ENCODE measurements at places on chromosomes 3 and 15. TPM values are rescaled to one million over a fixed set of nuclear protein-coding genes. Genes with fewer than 3 reads are reported as not detected.

DNA sequence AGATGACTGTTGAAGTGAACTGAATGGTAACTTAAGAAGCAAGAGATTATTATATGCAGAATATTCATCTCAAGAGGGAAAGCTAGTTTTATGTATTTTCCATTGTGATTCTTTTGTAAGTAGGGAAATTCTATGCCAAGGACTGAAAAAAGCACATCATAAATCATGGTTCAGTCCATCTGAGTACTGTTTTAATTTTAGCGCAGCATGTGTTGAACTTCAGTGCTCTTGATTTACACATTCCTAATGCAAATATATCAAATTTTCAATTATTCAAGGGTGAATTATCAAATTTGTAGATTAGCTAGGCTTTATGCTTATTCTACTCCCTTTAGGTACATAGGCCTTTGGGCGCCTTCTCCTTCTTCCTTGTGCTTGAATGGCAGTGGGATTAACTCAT, 50.3 kb upstream of the TCF12 start:
- DNase-seq, result no peak

DNA sequence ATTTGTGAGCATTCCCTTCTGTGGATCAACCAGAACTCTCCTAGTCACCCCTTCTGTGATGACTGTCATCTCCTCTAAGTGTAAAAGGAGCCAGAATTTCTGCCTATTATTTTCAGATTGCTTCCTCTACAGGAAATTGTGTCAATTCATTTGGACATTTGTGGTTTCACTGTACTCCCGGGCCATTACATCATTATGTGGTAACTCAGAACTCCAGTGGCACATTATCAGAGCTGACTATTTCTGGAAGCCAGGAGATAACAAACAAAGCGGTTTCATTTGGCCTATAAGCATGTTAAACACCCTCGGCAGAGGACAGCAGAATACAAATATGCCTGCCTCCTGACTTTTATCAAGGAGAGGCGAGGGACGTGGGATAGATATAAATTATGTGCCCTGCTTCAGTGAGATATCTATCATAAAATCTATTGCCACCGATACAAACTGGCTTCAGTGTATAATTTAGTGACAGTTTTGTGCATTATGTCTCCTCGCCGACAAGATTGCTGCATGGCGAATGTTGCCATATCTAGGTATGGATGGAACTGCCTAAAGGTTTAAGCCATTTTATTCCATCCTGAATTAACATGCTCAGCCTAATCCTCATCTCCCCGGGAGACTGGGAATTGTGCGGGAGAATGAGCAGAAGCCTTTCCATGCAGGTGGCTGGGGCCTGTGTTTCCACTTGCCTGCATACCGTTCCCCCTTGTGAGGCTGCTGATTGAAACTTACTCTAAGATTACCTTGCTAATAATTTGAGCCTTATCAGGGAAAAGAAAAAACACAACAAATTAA, 193.4 kb upstream of the SEMA6D start:
- no peak for DNase-seq

DNA sequence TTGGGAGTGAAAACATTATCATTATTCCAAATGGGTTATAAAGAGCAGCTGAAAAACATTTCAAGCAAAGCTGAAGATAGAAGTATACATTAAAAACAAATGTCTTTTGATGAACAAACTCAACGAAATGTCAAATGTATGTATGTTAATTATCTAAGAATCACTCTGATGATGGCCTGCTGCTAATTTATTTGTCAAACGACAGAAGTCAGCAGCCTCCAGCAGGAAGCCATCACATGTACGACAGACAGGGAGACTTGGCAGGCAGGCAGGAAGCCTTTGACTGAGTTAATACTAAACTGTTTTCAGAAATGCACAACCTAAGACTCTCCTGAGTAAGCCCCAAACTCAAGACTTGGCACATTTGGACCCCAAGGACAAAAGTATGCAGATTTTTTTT, 491.1 kb downstream of the ZNF385D start:
- no peak for DNase-seq

DNA sequence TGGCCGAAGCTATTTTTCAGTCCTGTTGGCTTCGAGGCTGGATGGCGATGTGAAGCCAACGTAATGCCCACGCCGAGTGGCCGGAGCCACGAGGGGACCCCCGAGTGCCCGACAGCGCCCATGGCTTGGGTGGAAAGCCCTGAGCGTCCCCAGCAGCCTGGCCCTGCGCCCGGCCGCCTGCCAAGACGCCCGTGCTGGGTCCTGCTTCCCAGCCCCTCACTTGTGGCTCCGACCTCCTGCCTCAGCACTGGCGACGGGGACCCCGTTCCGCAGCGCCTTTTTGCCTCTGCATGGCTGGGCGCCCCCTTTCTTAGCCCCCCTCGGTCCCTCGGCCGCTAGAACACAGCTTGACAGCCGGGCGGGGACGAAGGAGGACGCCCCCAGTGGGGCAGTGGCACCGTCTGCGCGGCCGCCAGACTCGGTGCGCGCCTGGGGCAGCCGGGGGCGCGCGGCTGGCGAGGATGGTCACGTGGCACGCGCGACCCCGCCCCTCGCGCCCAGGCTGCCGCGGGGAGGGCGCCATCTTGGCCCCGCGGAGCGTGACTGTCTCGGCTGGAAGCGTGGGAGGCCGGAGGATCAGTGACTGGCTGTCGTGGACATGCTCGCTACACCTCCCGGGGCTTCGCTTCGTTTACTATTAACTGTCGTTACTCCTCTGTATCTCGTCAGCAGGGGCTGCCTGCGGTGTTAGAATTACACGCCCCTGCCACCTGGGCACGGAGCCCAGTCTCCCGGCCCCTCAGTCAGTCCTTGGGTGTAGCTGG, 626 bp upstream of the GPR176 start:
- DNase-seq, result peak; percentile 87

GRCh38 chr15:55334371-55334770, 15.3 kb downstream of the PIGB start:
- DNase-seq, result no peak

- DNase-seq, result no peak
These were observed 68.9 kb downstream of the GHSR start for GRCh38 chr3:172379372-172379771.

GRCh38 chr3:172189987-172190603, 150.7 kb downstream of the FNDC3B start:
- no peak for DNase-seq

GRCh38 chr15:66760097-66760967, 58.3 kb downstream of the SMAD6 start:
- no peak for DNase-seq

DNA sequence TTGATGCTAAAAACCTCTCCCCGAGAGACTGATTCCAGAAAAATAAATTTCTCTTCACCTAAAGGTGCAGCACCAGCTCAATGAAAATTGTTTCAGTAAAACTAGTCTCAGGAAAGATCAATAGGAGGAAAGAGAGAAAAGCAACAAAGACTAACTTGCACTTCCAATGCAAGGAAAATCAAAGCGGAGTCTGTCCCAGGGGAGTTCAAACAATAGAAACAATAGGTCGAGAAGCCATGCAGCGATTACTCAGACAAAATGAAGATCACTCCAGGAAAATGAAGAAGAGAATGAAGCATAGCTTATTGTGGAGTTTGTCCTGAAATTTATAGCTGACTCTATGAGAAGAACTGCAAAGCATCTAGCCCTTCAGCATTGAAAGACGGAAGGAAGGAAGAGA, 105.1 kb upstream of the FRMD4B start:
- no peak for DNase-seq

DNA sequence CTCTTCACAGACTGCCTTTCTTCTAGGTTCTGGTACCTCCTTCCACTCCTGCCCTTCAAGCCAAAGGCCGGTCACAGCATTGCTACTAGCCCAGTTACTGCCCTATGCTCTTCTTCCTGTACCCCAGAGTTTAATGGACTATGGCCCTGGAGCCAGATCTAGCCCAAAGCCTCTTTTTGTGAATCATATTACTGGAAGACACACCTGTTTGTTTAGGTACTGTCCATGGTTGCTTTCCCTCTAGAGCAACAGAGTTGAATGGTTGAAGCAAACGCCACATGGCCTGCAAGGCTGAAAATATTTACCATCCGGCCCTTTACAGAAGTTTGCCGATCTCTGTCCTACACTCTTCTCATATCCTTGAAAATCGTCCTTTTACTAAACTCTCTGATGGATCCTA, 47.0 kb downstream of the PDZRN3 start:
- no peak for DNase-seq

- no peak for DNase-seq
These were observed 164.8 kb downstream of the GRM7 start for GRCh38 chr3:7025581-7026300.

- no peak for DNase-seq
These were observed 144.6 kb downstream of the ALDH1A2 start for GRCh38 chr15:57920911-57921310.

DNA sequence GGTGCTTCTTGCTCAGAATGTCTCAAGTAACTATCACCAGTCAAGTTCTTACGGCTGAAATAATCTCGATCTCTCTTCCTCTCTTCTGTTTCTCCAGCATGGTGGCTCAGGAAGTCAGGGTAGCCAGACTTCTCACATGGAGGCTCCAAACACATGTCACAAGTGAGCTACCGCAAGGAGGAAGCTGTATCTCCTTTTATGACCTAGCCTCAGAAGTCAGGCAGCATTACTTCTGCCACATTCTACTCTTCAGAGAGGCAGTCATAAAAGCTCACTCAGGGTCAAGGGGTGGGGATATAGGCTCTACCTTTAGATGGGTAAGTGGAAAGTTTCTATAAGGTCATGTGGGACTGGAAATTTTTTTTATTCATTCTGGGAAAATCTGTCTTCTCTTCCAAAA, 86.6 kb upstream of the NEO1 start:
- DNase-seq, result no peak

GRCh38 chr3:126201168-126201567, 20.8 kb upstream of the ALDH1L1 start:
- no peak for DNase-seq

DNA sequence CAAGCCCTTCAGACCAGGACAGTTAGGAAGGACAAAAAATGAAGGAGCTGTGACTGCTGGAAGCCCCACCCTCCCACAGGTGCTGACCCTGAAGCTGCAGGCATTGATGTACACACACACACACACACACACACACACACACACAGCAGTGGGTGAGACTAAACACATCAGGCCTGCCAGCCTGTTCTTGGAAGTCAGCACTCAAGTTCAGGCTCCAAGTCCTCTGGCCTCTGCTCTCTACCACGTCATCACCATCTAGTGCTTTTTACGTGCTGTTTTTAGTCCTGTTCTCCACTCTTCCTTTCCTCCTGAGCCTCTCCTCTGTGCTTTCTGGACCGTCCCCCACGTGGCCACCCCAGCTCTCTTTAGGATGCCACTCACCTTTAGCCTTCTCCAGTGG, 5.4 kb upstream of the KBTBD12 start:
- DNase-seq, result no peak

DNA sequence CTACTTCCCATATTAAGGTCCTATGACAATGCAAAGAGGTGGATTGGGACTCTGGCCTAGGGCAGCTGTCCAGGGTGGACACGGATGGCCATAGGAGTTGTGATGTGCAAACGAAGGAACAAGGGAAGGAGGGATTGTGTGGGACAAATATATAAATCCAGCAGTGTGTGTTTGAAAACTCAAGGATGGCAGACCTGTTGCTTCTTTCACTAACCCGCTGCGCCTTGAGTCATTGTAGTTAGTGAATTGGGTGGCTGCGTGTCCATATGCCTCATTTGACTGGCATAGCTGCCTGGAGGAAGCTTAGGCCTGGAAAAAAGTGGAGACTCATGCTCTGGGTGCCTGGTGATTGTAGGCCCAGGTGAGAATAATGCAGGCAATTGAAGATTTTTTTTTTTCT, 334.7 kb downstream of the THSD4 start:
- no peak for DNase-seq

GRCh38 chr3:13141183-13141582, 68.0 kb upstream of the IQSEC1 start:
- DNase-seq, result peak; percentile 23

GRCh38 chr3:45665101-45665572, 24.1 kb upstream of the SACM1L start:
- no peak for DNase-seq

DNA sequence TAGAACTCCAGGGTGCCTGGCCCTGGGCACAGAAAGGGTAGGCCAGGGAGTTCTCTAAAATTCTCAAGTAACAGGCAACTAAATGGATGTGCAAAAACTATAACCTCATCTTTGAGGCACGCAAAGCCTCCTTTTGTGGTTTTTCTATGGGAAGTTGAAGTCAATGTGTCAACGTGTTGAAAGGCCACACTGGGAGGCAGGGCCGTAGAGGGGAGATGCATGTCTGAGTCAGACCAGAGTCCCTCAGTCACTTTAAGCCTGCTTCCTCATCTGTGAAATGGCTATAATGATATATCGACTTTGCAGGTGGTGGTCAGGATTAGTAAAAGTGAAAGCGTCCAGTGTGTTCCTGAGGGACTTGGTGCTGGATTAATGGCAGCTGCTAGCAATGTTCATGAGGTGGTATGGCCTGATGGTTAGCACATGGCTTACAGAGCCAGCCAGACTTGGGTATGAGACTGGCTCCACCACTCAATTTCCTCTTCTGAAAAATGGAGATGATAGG, 17.0 kb downstream of the TGM5 start:
- no peak for DNase-seq

DNA sequence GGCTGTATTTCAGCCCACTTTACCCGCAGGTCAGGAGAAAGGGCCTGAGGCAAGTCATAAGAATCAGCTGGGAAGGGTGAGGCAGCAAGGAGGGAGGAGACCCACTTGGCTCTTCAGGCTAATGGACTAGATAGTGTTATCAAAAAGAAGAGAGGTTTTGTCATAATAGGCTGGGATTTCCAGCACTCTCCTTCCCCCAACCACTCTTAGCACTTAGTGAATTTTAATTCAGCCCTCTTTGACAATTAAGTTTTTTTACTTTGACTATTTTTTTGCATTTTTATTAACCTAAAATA, 771 bp downstream of the MPI start:
- no peak for DNase-seq

- DNase-seq, result no peak
These were observed 25.0 kb upstream of the LIPC start for GRCh38 chr15:58406811-58407210.

DNA sequence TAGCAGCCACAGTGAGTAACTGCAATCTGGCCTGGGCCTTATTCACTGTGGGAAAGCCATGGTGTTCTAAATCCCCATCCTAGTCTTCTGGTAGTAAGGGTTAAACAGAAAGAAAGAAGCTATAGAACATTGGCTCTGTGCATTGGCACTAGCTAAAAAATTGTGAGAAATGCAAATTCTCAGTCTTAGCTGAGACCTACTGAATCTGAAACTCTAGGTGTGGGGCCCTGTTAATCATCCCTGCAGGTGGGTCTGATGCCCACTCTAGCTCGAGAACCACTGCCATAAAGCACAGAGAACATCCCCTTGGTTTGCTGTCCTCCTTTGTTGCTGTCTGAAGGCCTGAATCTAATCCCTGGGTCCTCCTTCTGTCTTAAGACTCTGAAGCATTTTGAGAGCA, 59.3 kb downstream of the MEIS2 start:
- DNase-seq, result no peak

The C3orf49 gene
- not detected for polyA plus RNA-seq

The FOXL2 gene
- 0.02 TPM for polyA plus RNA-seq

The TGM4 gene
- polyA plus RNA-seq, result not detected

The CHDH gene
- polyA plus RNA-seq, result 11.9 TPM

The PP2D1 gene
- not detected for polyA plus RNA-seq

The SQOR gene
- 13.8 TPM for polyA plus RNA-seq

The GOLGA6B gene
- not detected for polyA plus RNA-seq

The NME9 gene
- polyA plus RNA-seq, result 0.91 TPM

The SEMA6D gene
- 5.4 TPM for polyA plus RNA-seq

Data from pancreas (tissue), 10 donors.